Activated CD8-positive, alpha-beta T cell treated with anti-CD3 and anti-CD28 coated beads, Interleukin-2, amount 10 ng/mL, durations not matched to agents 7 days and 5 days (primary cell): ENCODE measurements at places on chromosomes 3 and 15. TPM values are rescaled to one million over a fixed set of nuclear protein-coding genes. Genes with fewer than 3 reads are reported as not detected.

GRCh38 chr3:121414924-121415323 lies 130.9 kb downstream of the POLQ start:
- H3K36me3 ChIP-seq = peaks cover 7% of the 10 kb centered on the region
- no peak overlapping the region for H3K27ac ChIP-seq

DNA sequence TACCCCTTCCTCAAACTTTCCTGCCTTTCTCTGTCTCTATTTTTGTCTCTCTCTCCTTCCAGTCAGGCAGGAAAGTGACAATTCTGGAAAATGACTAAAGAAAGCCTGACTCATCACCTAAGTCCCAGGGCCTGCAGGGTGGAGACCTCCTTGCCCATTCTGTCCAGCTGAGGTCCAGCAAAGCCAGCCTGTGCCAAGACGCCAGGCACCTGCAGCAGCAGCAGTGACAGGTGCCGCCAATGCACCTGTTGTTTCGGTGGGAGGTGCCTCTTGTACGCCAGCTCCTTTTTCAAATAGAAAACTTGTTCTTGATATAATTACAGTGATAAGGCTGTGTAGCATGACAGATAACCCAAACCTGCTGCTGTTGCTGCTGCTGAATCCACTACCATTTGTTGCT lies 501.3 kb downstream of the NTRK3 start:
- H3K4me3 ChIP-seq = no peak overlapping the region
- no peak overlapping the region for H3K27ac ChIP-seq
- no peaks in the 10 kb centered on the region for H3K27me3 ChIP-seq
- H3K36me3 ChIP-seq = no peaks in the 10 kb centered on the region
- DNase-seq = no peak

GRCh38 chr3:175433026-175433674 lies 574.0 kb downstream of the NAALADL2 start:
- DNase-seq = no peak
- no peaks in the 10 kb centered on the region for H3K36me3 ChIP-seq
- no peak overlapping the region for H3K27ac ChIP-seq

DNA sequence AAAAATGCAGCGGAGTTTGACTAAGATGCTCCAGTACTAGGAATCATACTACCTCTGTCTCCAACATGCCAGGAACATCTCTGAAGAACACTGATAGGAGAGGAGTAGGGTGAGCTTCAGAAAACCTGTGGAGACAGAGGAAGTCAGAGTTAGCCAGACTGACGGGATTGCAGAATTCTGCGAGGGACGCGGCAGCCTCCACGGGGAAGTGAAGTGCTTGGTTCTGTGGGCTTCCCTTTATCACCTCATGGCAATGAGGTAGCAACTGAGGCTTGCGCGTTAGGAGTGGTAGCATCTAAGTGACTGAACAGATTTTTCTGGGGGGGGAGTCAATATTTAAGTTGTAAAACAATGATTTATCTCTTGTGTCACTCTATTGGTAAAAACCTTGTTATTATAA lies 226.3 kb downstream of the MCTP2 start:
- H3K36me3 ChIP-seq = peaks cover 9% of the 10 kb centered on the region
- H3K4me3 ChIP-seq = no peak overlapping the region
- no peaks in the 10 kb centered on the region for H3K4me1 ChIP-seq
- H3K27me3 ChIP-seq = no peaks in the 10 kb centered on the region
- no peak overlapping the region for H3K27ac ChIP-seq

- DNase-seq = no peak
- no peaks in the 10 kb centered on the region for H3K36me3 ChIP-seq
- no peaks in the 10 kb centered on the region for H3K4me1 ChIP-seq
These were observed 44.9 kb downstream of the ST3GAL6 start for GRCh38 chr3:98808071-98808470.

DNA sequence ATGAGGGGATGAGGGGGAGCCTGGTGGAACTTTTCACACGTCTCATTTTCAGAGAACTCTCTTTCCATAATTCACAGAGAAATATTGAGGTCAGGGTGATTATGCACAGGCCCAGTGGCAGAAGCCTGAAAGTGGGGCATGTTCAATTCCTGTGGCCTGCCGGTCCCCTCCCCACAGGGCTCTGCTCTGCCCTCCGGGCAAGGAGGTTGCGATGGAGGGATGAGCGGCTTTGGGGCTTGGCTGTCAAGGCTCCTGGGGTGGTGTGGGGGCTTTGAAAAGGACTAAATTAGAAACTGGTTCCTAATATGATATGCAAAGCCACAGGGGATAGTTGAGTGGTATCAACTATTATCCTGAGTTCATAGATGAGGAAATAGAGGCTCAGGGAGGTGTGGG lies 9.2 kb upstream of the KY start:
- no peak overlapping the region for H3K27ac ChIP-seq
- no peaks in the 10 kb centered on the region for H3K27me3 ChIP-seq
- H3K4me3 ChIP-seq = no peak overlapping the region
- H3K36me3 ChIP-seq = no peaks in the 10 kb centered on the region
- no peaks in the 10 kb centered on the region for H3K4me1 ChIP-seq

DNA sequence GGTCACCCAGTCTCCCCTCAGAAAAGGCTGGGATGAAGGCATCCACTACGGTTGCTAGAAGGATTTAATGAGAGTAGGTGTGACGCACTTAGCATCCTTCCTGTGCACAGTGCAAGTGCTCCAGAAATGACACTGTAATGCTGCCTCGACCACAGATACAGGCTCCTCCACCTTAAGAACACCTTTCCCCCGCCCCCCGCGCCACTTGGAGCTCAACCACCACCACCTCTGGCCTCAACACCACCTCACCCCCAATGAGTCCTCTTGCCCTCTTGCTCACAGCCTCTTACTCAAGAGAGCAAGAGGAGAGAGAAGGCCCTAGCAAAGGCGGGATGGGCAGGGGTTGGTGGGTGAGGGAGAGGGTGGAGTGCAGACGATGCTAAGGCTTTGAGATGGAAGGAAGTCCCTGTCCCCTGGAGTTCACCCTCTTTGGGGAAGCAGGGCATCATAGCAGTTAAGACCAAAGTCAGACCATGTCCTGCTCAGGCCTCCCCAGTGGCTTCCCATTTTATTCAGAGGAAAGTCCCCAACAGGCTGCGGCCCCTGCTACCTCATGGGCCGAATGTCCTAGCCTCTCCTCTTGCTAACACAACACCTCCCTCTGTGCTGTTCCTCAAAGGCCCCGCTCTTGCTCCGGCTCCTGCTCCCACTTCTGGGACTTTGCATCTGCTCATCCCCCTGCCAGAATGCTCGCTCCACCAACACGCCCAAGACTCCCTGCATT lies 8.3 kb downstream of the STARD5 start:
- peak overlapping the region; percentile 69 for H3K27ac ChIP-seq
- H3K4me1 ChIP-seq = peaks cover 36% of the 10 kb centered on the region
- H3K27me3 ChIP-seq = no peaks in the 10 kb centered on the region
- H3K4me3 ChIP-seq = no peak overlapping the region
- H3K36me3 ChIP-seq = peaks cover 71% of the 10 kb centered on the region

GRCh38 chr3:8665407-8665896 lies 20.9 kb upstream of the SSUH2 start:
- DNase-seq = no peak
- peaks cover 6% of the 10 kb centered on the region for H3K27me3 ChIP-seq
- no peak overlapping the region for H3K27ac ChIP-seq
- no peak overlapping the region for H3K4me3 ChIP-seq
- H3K36me3 ChIP-seq = no peaks in the 10 kb centered on the region

- no peak overlapping the region for H3K4me3 ChIP-seq
- no peak overlapping the region for H3K27ac ChIP-seq
- H3K4me1 ChIP-seq = no peaks in the 10 kb centered on the region
- DNase-seq = no peak
These were observed 25.6 kb downstream of the MITF start for GRCh38 chr3:69764861-69765260.

DNA sequence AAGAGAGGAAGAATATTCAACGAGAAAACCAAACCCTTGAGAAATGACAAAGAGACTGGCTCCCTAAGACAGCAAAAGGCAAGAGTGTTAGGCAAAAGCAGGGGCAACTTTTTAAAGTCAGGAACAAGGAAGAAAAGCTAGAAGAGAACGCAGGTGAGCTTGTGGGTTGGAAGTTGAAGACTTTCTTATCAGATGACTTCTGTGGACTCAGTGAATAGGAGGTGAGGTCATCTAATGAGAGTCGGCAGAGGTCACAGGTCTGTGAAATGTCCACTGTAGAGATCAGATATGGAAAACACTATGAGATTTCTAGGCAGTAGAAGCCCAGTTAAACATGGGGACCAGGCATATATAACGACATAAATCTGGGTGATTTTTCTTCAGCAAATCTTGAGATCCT lies 27.2 kb upstream of the TNIK start:
- DNase-seq = no peak
- peaks cover 13% of the 10 kb centered on the region for H3K4me1 ChIP-seq
- H3K27me3 ChIP-seq = no peaks in the 10 kb centered on the region
- H3K36me3 ChIP-seq = peaks cover 2% of the 10 kb centered on the region

The ZNF639 gene
- 36.3 TPM for total RNA-seq

The CHP1 gene
- total RNA-seq = 62.2 TPM
